Endothelial cell of umbilical vein (primary cell): ENCODE measurements at places on chromosomes 2 and 18. TPM values are rescaled to one million over a fixed set of nuclear protein-coding genes. Genes with fewer than 3 reads are reported as not detected.
A peak's percentile ranks its signal among the peaks of the same experiment; 100 is the strongest.

- DNase-seq = no peak
Observed at GRCh38 chr2:197359859-197360258, 49.3 kb upstream of the ANKRD44 start.

- DNase-seq = no peak
Observed at GRCh38 chr2:59957504-59957903, 596.0 kb downstream of the BCL11A start.

DNA sequence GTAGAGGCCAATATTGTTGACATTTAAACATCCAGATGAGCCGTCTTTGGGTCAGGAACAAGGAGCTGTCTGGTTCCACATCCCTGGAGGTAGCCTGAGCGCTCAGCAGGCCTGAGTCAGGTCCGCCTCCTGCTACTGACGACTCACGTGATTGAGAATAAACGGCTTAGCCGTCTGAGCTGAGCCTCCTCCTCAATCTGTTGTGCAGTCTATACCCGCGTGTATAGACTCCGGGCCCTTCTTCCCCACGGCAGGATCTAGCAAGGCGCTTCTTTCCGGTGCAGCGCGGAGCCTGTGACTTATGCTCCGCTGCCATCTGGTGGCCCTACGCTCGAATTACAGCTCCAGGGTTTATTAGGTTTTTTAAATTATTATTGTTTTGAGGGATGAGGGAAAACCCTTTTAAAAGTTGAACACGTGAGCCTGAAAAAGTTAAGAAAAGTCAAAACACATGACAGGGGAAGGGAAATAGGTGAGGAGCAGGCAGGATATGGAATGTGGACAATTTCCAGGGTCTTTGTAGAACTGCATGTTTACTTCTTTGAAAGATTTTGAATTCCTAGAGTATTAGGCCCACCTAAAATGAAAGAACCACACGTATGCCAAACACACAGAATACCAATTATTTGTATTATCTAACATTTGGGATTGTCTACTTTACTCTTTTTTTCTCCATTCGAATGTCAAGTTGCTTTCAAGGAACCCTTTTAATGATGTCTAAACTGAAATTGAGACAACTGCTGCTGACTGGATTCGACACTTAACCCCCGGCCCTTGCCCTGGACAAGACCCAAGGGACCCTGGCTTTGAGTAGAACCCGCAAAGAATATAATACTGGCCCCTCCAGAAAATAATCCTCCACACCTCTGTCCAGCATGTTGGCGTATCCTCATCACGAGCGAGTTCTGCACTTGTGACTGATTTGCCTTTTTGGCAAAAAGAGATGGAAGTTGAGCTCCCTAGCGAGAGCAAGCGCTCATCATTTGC is 112.4 kb upstream of the ZNF236 start:
- peak; percentile 55 for DNase-seq

- no peak for DNase-seq
Observed at GRCh38 chr2:15766303-15766861, 174.0 kb upstream of the MYCN start.

- no peak for DNase-seq
Observed at GRCh38 chr2:42281416-42282081, 79.5 kb downstream of the COX7A2L start.

- DNase-seq = no peak
Observed at GRCh38 chr2:237126519-237127174, 41.0 kb downstream of the COPS8 start.

SERPINB10 gene
- total RNA-seq = not detected in 2 replicates

SLC5A7 gene
- not detected in 2 replicates for total RNA-seq
